Peyer's patch (tissue), 4 donors: ENCODE measurements at places on chromosomes 2 and 18. TPM values are rescaled to one million over a fixed set of nuclear protein-coding genes. Genes with fewer than 3 reads are reported as not detected.

MERTK gene
- 8.6 TPM for total RNA-seq

SAP130 gene
- 20.4 TPM for total RNA-seq

RANBP2 gene
- 56.6 TPM for total RNA-seq

MAL gene
- total RNA-seq: not detected

REEP1 gene
- total RNA-seq: 12.0 TPM

TSPYL6 gene
- total RNA-seq: not detected

DNA sequence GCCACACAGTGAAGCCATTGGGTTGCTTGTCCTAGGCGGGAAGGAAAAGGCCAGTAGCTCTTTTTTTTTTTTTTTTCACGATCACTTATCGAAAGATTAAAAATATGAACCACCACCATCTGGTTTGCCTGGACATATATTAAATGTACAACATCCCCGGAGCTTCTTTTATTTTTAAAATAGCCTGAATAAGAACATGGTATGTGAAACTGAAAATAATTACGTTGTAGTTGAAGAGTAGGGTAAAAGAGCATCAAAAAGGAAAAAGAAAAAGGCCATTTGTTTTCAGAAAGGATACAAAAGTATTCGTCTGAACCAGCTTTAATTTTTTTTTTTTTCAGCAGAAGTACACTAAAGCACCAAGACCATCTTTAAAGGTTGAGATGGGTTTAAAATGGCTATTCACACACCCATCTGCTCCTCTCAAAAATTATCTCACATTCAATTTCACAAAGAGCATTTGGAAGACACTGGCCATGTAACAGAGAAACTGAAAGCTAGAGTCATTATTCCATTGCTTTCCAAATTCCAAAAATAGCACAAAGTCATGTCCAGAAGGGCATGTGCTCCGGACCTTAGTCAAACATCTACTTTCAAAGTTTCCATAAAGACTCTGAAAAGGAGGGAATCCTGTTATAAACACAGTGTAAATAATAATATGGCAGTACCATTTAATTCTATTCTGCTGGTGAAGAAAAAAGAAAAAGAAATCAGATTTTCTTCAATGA is 82.9 kb downstream of the SCN3A start:
- DNase-seq: no peak

DNA sequence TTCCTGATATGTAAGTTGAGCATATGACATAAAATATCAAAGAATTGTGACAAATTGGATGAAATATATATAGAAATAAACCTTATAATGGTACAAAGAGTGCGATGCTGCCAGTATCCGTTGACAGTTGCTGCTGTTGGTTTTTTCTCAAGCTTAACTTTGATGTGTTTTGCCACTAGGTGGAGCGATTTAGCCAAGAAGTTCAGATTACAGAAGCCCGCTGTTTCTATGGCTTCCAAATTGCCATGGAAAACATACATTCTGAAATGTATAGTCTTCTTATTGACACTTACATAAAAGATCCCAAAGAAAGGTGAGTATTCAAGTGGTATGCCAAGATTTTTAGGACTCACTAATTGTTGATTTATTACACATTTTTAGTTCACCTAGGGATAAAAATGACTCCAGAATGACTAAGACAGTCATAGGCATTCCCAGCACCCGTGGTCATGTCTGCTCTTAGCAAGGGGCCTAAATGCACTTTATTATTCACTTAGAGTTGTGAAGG is 2.1 kb downstream of the RRM2 start:
- peak; percentile 65 for DNase-seq

GRCh38 chr18:32048507-32049091 is 30.0 kb downstream of the RNF125 start:
- peak; percentile 79 for DNase-seq

DNA sequence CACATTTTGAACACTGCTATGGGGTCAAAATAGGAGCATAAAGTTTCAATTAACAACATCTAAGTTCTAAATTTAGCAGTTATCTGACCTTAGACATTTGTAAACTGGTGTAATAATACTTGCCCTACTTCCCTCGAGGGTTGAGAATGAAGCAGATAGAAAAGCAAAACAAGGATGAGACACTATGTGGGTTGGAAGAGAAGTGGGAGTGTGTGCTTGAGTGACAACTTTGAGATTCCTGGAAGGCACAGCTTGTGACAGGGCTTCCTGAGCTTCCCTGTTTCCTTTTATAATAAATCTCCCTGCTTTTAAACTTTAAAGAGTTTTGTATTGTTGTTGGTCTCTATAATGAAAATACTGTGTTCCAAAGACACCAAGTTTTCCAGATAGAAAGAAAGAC is 128.6 kb upstream of the CHST9 start:
- DNase-seq: no peak

GRCh38 chr18:213966-214365 is 53.9 kb downstream of the THOC1 start:
- no peak for DNase-seq

- no peak for DNase-seq
These were observed 132.6 kb upstream of the NABP1 start for GRCh38 chr2:191545361-191545760.

- DNase-seq: no peak
These were observed 61.4 kb downstream of the DYM start for GRCh38 chr18:49399003-49399402.

GRCh38 chr2:99481527-99481926 is 8.3 kb downstream of the REV1 start:
- DNase-seq: no peak

GRCh38 chr2:113240915-113241911 is 37.5 kb downstream of the PAX8 start:
- peak; percentile 20 for DNase-seq

GRCh38 chr2:209591021-209591420 is 167.2 kb downstream of the MAP2 start:
- DNase-seq: no peak

DNA sequence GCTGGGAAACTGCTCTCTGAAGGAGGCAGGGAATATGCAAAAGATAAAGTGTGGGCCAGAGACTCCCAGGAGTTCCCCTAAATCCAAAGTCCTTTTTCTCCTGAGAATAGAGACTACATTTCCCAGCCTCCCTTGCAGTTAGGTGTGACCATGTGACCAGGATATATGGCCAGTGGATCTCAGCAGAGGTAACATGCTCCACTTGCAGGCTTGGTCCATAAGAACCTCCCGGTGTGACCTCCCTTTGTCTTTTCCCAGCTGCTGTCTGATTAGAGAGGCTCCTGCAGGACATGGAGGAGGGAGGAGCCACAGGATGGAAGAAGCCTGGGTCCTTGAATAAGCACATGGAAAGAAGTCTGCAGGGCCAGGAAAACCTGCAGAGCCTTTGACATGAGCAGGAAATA is 76.2 kb downstream of the TGFA start:
- DNase-seq: no peak

DNA sequence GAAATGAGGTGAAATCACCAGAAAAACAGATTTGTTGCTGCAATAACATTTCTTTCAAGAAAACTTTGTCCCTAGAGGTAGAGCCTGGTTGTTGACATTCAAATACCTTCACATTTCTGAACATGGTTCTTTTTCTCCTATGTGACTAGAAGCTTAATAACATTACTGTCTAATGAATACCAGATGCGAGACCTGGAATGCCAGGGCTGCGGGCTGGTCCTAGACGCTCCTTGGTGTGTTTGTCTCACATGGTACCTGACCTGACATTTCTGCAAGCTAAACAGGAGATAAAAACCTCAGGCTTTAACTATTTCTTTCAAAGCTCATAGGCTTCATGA is 38.5 kb downstream of the ACKR3 start:
- no peak for DNase-seq

DNA sequence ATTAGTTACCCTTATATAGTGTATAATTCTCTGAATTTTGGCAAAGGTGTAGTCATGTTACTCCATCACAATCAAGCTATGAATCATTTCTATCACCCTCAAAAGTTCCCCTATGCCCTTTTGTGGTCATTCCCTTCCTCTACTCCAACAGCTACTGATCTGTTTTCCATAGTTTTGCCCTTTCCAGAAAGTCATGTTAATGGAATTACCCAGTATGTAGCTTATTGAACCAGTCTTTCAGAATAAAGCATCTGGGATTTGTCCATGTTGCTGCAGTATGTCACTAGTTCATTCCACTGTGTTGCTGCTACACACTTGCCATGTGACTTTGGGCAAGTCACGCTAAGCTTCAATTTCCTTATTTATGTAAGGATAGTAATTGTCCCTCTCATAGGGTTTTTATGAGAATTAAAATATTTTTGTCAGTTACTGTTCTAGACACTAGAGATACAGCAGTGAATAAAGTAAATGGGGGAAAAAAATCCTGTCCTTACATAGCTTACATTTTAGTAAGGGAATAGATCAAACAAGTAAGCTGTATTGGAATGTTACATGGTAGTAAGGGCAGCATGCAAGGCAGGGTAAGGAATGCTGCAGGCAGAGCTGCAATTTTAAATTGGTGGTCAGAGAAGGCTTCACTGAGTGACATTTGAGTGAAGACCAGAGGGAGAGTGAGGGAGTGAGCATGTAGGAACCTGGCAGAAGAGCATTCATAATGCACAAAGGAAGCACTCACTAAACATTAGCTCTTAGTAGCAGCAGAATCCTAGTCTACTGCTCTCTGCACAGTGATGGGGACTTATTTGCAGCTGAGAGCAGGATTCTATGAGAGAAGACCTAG is 80.3 kb upstream of the TSPYL6 start:
- no peak for DNase-seq

- no peak for DNase-seq
These were observed 35.5 kb downstream of the SCN2A start for GRCh38 chr2:165274698-165275097.

- no peak for DNase-seq
These were observed 411.7 kb upstream of the MYT1L start for GRCh38 chr2:2742726-2743125.

DNA sequence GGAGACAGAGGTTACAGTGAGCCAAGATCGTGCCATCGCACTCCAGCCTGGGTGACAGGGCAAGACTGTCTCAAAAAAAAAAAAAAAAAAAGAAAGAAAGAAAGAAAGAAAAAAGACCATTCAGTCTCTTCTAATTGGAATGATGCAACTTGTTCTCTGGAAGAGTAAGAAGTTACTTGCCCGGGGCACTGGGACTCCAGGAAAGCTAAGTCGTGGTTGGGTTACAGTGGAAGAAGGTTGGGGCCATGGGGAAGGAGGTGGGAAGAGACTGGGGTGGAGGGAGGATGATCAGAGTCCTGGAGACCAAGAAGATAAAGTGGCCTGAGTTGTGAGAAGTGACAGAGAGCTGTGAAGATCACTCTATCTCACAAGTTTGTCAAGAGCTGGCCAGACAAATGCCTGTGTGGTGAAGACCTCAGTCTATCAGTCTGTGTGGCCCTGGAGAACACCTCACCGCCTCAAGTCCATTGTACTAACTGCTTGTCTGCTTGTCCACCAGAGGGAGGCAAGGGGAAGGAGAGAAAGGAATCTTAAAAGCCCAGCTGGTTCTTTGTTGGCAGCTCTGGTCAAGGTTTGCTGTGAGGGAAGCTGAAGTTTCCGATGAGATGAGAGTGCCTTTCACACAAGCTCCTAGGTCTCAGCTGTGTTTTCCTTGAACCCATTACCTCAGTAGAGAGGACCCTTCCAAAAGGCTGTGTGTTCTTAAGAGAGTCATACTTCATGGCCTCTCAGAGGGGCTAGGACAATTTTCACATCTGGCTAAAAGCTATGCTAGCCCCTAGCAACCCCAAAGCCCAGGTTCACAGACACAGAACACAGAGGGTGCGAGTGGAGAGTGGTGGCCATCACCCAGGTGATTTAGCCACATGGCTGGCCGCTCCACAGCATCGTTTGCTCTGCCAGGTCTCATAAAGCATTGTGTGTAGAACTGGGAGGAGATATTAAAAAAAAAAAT is 72.0 kb upstream of the TMEM178A start:
- no peak for DNase-seq
